AG04449 (cell line): ENCODE measurements at places on chromosomes 6 and 20.

GRCh38 chr6:10250655-10251220, 164.1 kb downstream of the TFAP2A start:
- no peak for DNase-seq

DNA sequence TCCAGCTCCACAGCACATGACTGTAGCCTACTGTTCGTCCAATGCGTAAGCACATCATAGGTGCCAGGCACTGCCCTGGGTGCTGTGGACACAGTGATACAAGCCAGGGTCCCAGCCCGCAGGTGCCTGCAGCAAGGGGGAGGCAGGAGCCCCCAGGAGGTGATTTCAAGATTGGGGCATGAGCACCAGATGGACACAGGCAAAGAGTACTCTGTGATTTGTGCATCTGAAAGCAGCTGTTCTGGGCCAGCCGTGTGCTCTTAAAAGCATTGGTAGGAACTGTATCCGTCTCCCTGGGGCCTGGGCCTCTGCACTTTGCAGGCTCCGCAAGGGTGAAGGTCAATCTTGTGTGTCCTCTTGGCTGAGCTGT, 149.8 kb downstream of the SYCP2 start:
- no peak for DNase-seq

DNA sequence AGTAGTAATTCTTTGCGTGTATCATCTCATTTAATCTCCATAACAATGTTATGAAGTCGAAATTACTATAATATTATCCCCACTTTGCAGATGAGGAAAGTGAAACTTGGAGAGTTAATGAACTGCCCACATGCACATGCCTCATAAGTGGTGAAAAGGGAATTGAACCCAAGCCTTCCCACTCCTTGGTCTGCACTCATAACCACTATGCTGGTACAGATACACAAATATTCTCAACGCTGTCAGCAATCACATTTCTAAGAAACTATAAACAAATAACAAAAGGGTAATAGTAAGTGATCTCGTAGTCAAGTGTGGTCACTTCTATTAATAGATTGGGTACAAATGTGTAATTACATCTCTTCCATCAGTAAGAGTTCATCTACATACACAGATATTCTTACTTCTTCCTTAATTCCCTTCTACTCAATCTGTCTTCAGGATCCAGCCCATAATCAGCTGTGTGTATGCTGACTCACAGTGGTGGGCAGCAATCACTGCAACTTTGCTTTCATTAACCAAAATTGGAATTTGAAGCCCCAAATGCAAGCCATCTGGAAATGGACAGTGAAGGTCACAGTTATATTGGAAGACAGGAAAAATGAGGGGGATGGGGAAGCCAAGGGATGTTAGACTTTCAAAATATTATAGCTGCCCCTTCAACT, 6.6 kb downstream of the PRSS35 start:
- DNase-seq: no peak

DNA sequence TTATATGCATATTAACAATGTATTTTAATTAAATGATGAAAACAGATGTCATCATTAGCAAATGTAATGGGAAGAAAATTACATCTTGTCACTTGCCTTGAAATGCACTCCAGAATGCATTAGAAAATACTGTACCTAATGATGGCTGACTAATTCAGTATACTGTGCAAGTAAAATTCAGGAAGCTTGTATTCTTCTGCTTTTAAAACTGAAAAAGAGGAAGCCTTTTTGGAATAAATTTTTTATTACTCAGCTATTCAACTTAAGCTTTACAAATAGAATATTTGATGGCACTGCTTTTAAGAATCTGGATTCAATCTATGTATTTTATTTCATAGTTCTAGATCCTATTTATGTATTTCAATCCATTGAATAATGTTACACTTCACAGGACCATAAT, 195.5 kb downstream of the RIMS1 start:
- no peak for DNase-seq

GRCh38 chr6:91352878-91353277, 766.0 kb upstream of the MAP3K7 start:
- DNase-seq: no peak

- DNase-seq: no peak
Measured at GRCh38 chr6:130674604-130675003, 152.6 kb upstream of the SMLR1 start.

DNA sequence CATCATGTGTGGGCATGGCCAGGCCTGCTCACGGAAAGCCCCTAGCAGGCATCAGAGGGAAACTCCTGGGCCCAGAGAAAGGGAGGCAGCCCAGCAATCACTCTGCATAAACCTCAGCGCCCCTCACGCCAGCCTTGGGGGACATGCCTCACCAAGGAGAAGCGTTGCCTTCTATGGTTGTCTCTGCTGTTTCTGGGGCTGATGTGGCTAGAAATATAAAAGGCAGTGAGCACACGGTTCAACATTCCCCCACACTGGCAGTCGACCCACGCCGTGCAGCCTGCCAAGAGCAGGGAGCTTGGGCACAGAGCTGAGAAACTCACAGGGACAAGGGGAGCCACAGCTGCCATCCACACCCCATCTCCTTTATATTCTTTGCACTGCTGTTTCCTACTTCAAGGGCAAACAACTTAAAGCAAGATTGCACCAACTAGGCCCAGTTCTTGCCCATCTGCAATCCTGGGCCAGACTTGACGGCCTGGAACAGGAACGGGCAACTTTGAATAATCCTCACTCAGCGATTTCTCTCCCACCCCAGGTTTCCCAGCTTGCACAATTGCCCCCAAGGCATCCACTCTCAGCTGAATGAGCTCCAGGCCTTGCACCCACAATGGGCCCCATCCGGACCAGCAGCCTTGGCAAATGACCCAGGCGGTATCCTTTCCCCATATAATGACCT, 35.5 kb upstream of the FOXC1 start:
- no peak for DNase-seq

DNA sequence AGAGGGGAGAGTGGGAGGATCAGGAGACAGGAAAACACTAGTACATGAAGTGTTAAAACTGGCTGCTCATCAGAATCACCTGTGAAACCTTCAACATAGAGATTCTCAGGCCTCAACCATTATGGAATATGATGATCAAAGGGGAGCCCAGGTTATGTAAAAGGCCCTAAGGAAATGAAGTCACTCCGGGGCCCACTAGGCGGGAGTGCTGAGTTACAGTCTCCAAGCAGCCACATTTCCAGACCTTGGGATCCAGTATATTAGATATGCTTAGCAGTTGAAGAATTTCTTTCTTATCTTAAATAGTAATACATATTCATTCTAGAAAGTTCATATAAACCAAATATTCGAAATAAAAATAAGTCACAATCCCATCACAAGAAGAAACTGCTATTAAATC, 476.3 kb downstream of the PRKN start:
- DNase-seq: no peak

DNA sequence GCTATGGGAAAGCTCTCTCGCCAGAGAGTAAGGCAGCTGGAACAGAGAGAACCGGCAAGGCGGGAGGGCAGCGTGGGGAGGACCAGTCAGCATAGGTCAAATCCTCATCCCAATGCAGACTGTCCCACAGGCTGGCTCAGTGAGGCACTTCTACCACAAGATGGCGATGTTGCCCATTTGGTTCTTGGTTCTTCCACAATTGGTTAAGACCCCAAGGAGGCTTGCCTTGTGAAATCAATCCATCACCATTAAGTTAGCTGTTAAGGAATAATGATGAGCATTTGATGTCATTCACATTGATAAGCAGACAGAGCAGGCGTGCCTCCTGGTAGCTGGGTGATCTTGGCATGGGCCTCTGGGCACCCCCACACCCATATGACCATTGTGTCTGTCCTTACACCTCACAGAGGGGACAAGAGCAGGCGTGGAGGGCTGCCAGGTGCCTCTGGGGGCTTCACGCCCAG, 2.4 kb downstream of the CSTL1 start:
- no peak for DNase-seq
